ENCODE measurements at places on chromosomes 12 and 14.
A peak's percentile ranks its signal among the peaks of the same experiment; 100 is the strongest.

GRCh38 chr12:1022032-1022970 is 31.3 kb downstream of the ERC1 start:
- no peak for DNase-seq

DNA sequence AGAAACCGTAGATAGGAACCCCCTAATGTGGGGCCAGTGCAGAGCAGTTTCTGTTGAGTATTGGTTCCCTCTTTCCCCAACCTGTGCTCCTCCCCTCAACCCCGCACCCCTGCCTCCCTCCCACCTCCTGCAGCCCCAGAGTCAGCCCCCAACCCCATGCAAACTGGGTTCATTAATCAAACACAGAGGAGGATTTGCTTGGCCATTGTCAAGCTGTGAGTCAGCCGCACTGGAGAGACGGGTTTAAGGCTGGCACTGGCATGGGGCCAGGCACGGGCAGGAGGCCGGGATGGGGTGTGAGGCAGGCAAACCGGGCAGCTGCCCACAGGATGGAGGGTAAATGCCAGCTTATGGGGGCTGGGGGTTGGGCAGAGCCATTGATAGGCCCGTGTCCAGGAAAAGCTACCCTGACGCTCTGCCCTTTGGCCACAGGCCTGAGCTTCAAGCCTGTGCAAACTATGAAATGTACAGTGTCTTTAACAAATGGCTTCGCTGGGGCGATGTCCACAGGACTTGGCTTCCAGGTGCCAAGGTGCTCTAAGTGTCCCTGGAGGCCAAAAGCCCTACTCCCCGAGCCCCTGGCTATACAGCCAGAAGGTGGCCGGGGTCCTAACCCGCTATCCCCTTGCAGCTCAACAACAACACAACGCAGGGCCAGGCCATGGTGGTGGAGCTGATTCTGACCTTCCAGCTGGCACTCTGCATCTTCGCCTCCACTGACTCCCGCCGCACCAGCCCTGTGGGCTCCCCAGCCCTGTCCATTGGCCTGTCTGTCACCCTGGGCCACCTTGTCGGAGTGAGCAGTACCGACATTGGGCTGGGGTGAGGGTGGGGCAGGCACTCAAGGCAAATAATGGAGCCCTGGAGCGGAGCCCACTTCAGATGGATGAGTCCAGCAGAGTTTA is 1.4 kb downstream of the AQP5 start:
- DNase-seq = no peak

DNA sequence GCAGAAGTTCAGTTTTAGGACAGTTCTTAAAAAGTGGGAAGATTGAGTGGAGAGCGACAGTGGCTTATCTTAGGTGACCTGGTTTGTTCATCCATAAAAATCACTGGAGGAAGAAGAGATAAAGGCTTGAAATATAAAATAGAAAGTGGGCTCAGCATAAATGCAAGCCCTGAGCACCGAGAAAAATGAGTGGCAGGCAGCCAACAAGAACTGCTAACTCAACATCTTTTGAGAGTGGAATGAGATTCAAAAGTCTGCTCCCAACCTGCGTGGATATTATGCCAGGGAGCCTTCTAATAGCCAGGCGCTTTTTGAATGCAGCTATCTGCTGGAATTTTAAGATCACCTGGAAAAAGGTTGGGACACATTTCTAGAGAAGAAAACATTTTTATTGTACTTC is 666.5 kb downstream of the FLRT2 start:
- no peak for DNase-seq

DNA sequence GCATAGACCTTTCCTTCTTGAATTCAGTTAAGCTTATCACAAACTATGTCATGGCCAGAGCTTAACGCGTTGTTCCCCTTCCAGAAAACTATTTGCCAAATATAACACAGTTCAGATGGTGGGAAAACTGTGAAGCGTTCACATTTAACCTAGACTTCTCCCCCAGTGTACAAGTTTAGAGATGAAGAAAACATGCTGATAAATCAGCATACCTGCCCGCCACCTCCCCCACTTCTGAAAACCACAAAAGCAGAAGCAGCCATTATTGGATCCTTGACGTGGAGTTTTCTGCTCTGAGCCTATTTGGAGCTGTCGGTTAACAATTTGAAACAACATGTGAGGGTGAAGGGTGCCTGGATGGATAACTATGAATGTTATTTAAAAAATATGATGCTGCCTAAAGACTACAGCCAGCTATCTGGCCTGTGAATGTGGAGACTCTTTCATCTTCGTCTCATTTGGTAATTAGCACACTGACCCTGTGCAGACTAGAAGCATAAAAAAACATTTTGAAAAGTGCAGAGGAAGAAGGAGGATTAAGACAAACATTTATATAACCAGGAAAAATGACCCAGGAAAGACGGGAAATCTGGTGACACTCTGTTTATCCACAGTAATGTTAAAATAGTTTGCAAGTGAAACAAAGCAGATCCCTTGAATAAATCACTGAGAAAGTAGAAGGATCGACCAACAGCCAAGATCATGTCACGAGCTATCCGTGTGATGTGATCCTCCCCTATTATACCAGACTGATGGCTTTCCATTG is 408.2 kb downstream of the AEBP2 start:
- DNase-seq = peak; percentile 82

DNA sequence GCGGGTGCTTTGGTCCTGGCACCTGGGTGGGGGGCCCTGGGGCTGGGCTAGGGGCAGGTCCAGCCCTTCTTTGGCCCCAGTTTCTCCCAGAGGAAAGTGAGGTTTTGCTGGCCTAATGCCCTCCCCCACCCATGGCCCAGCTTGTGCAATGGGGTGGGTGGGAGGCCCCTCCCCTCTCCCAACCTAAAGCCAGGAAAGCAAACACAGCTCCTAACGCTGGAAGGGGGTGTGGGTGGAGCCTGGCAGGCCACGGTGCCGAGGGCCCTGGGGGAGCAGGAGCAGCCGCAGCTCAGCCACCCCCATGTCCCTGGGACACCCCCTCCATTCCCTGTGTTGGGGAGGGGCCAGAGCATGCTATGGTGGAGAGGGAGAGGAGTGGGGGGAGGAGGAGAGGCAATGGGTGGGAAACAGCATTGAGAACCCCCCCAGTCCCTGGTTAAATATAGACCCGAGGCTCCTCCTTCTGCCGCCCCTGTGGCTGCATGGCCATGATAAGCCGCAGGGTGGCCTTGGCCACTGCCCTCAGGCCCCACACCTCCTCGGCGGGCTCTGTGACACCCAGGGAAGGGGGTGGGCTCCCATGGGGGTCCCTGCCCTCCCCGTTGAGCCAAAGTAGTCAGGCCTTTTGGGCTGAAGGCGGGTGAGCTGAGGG is 4.7 kb downstream of the EXOC3L4 start:
- no peak for DNase-seq

Data from common myeloid progenitor, CD34-positive (primary cell).